Muscle of back (tissue), 13 donors: ENCODE measurements at places on chromosomes 1 and 21.

GRCh38 chr1:4153571-4153970, 253.5 kb upstream of the C1orf174 start:
- DNase-seq, result no peak

DNA sequence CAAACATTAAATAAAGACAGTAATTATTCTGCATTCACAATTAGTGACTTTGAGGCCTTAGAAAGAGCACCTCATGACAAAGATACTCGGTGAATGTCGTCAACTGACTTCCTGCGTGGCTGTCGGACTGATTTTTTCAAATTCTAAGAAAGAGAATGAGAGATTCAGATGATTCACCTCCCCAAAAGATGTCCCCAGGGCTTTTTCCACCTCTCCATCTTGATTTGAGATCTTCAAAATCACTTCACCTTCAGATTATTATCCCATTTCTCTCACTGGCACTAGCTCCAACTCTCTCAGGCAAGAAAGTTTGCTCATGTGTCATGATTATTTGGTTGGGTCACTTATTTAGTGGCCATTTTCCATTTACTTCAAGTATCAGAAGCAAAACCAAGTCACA, 5.0 kb upstream of the EDEM3 start:
- DNase-seq, result no peak

DNA sequence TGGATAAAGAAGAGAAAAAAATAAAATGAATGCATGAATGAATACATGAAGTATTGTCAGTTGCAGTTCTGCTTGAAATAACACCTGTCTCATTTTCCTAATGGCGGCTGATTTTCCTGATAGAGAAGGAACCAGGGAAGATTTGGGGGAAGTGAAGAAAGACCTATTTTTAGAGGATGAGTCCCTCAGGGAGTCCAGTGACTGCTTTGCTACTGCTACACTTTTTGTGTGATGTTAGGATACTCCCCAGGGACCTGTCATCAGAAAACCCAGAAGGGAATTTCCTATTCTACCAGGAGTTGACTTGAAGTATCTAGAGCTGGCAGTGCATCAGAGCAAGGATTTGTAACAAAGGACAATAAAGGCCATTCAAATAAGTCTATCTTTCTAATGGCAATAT, 114.8 kb downstream of the MAB21L3 start:
- no peak for DNase-seq

DNA sequence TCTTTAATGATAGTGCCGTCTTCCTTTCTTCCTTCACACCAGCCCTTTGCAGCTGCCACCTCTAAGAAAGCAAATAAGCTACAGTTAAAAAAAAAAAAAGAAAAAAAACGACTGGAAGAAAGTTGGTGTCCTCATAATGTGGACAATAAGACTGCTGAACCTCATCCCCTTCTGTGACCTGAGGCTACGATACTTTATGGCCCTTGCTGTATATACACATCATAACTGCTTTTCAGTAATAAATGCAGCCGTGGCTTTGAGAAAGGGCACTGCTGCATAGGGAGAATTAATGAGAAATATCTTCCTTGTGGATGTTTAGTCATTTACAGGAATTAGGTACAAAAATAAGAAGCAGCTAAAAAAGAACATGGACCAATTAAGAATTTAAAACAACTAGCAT, 333.8 kb upstream of the ADGRL2 start:
- DNase-seq, result no peak

GRCh38 chr1:94951509-94952208, 24.7 kb upstream of the CNN3 start:
- peak; percentile 49 for DNase-seq

- no peak for DNase-seq
Observed at GRCh38 chr21:27035791-27036190, 68.9 kb upstream of the ADAMTS5 start.

- no peak for DNase-seq
Observed at GRCh38 chr21:38470755-38471154, 27.5 kb downstream of the ERG start.

GRCh38 chr21:37784591-37785318, 131.5 kb downstream of the KCNJ6 start:
- no peak for DNase-seq

- no peak for DNase-seq
Observed at GRCh38 chr1:233627823-233628222, 13.9 kb downstream of the KCNK1 start.

DNA sequence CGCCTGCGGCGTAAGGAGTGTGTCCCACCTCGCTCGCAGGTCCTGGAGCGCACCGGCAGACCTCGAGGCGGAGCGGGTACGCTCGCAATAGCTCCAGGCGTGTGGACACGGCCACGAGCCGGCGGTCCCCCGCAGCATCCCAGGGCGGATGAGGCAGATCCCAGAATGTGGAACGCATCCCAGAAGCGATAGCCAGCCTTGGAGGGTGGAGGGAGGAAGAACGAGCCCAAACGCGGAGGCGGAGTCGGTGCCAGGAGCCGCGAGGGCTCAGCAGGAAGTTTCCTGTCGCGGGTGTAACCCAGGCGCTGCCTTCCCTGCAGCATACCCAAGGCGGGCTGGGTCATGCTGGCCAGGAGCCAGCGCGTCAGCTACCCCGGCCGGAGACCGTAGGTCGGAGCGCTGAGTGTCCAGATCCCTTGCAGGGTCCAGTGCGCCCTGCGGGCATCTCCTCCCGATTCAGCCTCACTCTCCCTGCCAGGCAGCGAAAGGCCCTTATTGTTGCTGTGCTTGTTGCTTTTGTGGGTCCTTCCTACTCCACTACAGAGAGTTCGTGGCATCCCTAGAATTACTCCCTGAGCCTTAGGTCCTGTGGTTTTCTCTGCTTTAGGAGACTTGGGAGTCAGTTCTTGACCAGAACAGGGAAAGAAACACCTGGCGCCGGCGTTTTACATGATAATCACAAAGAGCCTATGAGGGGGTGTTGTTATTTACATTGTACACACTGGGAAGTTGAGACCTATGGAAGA, 27.7 kb downstream of the STYXL2 start:
- peak; percentile 7 for DNase-seq

GRCh38 chr1:172390683-172391551, 29.6 kb upstream of the C1orf105 start:
- peak; percentile 38 for DNase-seq

GRCh38 chr1:8354038-8354437, 36.1 kb downstream of the SLC45A1 start:
- DNase-seq, result no peak

- DNase-seq, result no peak
Observed at GRCh38 chr1:99726818-99727217, 39.6 kb downstream of the FRRS1 start.

DNA sequence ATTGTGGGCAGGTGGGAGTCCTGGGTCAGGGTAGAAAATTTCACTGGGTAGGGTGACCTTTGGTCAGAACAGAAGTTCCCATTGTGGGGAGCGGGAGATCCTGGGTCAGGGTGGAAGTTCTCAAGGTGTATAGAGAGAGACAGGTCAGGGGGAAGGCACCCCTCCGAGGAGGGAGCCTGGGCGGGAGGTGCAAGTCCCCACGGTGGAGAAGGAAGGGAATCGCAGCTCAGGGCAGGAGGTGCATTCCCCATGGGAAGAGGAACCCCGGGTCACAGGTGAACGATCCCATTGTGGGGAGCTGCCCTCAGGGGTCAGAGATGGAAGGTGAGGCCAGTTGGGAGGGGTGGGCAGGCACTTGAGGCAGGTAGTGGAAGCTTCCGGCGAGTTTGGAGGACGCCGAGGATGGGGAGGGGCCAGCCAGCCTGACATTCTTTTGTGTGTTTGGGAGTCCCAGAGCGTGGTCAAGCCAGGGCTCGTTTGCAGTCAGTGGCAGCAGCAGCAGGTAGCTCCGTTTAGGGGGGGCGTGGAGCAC, 637 bp downstream of the LYPLA2 start:
- no peak for DNase-seq

- no peak for DNase-seq
Observed at GRCh38 chr1:227395426-227396028, 77.2 kb upstream of the CDC42BPA start.
